ENCODE measurements at places on chromosomes 12 and 14.

GRCh38 chr12:52221912-52222457 lies 11.1 kb upstream of the KRT7 start:
- DNase-seq = peak; percentile 33

GRCh38 chr12:43169115-43169681 lies 382.8 kb downstream of the ADAMTS20 start:
- DNase-seq = no peak

DNA sequence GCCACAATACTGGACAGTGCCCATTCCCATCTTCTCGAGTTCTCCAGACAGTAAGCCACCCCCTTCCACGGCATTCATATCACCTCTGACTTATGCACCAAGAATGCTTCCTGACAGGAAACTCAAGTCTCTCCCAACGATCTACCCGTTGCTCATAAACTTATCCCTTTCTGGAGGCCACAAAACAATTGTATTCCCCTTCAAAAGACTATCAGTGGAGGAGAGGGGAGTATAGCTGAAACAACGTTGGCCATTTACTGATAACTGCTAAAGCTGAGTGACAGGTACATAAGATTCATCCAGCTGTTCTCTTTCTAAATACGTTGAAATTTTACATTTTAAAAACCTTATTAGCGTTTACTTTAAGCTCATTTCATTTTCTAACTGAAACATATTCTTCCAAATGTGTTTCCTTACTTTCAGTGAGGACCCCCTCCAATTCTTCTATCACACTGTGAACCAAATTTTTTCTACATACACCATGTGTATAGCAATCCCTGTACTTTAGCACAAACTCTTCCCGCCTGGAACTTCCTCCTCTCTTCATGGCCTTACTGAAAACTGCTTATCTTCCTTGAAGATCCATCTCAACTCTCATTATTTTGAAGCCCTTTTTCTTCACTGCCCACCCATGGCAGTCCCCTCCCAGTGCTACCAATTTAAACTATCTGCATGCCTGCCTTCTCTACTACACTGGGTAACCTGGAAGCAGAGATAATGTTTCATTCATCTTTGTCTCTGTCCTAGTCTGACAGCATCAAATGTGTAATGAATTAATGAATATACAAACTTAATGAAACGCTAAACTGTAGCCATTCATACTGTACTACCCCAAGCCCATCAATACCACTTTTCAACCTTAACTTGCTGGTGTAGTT lies 28.8 kb downstream of the ATXN2 start:
- DNase-seq = no peak

- no peak for DNase-seq
These were observed 40.2 kb downstream of the CACNA2D4 start for GRCh38 chr12:1878214-1878613.

DNA sequence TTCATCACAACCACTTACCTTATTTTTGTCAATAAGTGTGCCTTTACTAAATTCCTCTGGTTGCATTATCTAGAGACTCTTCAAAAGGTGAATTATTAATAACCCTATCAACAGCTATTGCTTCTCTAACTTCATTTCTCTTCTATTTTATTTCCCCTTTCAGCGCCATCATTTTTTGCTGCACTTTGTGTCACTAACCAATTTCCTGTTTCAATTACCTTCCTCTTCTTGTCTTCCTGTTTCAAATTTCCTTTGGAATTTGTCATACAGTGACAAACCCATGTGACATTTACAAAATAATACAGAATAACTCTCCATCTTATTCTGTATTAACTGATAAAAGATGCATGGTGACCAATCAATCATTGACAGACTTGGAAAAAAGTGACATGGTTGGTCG lies 12.2 kb upstream of the CLEC2A start:
- DNase-seq = no peak

DNA sequence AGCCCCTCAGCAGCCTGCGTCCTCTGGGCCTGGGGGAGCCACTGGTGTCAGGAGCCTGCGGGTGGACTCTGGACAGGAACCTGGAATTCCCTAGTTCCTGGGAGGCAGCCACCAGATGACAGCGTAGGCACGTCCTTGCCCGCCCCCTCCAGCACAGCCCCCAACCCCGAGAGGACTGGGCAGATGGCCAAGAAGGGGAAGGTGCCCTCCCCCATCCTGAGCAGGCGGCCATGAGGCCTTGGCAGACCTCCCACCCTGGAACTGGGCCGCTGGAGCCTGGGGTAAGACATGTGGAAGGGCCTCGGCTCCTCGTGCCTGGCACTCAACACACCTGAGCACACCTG lies 60.4 kb upstream of the FBRSL1 start:
- no peak for DNase-seq

DNA sequence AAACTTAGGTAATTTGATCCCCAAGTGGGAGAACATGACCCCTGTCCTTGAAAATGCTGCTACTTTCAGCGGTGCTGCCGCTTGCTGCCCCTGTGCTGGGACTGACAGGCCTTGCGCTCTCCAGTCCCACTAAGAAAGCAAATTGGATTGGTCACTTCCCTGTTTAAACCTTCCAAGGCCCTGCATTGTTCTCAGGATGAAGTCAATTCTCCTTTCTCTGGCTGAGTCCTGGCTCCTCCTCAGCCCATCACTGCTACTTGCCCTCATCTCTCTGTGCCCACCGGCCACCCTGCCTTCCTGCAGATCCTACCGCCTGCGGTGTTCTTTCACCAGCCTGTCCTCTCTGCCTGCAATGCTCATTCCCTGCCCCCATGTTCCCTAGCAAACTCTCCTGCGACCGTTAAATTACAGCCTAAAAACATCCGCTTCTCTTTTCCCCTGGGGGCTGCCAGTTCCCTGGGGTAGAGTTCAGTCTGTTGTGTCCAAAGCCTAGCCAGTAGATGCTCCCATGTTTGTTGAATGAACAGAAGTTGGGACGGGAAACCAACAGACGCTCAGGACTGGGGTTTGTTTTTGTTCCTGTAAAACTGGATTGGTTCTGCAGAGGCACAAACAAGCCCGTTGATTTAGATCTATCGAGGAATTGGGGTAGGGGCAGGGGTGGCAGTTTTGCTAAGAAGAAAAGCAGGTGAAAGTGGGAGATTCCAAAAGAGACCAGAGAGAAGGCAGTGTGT lies 127.3 kb upstream of the HIF1A start:
- peak; percentile 23 for DNase-seq

DNA sequence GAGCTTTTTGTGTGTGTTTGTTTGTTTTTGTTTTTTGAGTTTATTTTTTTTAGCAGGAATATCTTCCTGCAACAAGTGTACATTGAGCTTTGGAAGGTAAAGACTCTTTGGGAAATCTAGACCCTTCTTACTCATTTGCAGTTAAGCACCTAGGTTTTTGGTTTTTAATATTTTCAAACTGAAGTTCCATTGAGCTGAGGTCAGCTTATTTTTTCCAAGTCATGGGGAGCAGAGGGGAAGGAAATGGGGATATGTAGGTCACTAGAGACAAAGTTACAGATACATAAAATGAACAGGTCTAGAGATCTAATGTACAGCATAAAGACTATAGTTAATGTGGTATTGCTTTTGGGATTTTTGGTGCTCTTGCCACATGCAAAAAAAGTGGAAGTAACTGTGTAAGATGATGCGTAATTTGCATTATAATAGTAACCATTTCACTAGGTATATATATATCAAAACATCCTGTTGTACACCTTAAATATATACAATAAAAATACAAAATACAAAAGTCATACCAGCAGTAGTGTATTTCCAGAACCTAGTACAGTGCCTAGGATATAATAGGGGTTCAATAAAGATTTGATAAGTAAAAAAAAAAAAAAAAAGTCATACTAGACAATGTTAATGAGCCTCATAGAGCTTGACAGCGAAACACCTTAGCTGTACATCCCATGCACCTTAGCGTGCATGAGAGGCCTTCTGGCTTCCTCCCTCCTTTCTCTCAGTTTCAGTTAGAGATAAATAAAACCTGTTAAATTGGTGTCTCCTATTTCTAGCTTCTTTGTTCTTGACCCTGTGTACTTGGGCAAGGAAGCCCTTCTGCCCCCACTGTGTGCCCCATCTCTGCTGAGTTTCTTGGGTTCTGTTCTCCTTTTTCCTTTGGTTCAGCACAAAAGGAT lies 22.7 kb downstream of the CGRRF1 start:
- DNase-seq = peak; percentile 45

DNA sequence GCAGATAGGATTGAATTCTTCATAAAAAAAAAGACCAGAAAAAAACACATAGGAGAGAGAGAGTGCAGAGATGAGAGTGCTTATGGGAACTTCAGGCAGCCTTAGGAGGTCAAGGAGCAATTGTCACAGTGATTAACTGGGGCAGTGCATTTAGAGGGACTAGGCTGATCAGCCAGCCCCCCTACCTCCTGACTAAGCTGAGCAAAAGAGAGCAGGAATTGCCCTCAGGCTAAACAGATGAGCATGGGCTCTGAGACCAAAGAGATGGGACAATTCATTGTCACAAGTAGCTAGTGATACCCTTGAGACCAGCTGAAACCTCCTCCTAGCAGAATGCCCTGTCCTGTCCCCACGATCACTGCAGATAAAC lies 124.0 kb downstream of the BTG1 start:
- no peak for DNase-seq

DNA sequence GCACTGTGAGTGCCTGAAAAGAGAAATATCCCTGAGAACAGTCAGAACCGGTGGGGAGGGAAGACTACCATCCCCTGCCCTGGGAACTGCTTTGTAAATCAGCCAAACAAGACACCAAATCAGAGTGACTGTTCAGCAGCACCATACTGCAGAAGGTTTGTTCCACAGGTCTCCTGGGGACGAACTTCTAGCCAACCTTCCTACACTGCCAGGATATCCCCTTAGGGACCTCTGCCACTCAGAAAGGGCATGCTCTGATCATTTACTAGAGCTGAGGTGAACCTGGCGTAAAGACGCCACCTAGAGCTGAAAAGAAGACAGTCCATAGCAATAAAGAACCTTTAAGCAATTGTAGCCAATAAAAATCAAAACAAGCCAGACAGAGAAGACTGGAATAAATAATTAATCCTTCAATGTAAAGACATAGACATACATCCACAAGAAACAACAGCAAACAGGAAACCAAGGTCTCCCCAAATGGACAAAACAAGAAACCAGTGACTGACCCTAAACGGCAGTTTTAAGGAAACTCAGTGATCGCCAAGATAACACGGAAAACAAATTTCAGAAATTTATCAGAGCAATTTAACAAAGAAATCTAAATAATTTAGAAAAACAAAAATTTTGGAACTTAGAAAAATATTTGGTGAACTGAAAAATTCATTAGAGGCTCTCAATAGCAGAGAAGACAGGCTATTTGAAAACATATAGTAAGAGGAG lies 228.1 kb upstream of the AMIGO2 start:
- peak; percentile 26 for DNase-seq

- peak; percentile 95 for DNase-seq
These were observed 71.4 kb upstream of the GPR68 start for GRCh38 chr14:91315844-91316267.

DNA sequence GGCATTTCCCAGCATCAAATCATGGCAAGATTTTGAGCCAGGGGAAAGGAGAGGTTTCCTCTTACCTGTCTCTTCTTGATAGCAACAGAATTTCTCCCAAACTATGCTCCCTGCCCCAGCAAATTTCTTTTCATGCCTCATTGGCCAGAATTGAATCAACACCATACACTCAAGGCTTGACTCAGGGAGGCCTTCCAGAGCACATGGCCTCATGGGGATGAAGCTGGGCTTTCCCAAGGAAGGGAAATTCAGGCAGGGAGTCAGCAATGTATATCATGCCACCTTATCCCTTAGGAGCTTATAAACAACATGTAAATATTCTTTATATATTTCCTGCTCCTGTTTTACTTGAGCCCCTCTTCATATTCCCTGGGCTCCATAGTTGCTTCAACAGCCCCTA lies 62.1 kb downstream of the ARF6 start:
- no peak for DNase-seq

- DNase-seq = no peak
These were observed 56.0 kb downstream of the PLEKHG3 start for GRCh38 chr14:64760146-64760755.

DNA sequence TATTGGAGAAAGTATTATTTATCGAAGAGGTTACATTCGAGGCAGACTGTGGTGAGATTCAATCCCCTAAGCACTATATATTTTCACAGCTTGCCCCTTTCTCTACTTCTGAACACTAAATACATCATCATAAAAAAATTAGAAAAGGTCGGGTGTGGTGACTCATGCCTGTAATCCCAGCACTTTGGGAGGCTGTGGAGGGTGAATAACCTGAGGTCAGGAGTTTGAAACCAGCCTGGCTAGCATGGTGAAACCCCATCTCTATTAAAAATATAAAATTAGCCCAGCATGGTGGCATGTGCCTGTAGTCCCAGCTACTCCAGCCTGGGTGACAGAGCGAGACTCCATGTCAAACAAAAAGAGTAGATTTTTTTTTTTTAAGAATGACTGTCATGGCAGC lies 70.6 kb upstream of the MYF6 start:
- DNase-seq = no peak

DNA sequence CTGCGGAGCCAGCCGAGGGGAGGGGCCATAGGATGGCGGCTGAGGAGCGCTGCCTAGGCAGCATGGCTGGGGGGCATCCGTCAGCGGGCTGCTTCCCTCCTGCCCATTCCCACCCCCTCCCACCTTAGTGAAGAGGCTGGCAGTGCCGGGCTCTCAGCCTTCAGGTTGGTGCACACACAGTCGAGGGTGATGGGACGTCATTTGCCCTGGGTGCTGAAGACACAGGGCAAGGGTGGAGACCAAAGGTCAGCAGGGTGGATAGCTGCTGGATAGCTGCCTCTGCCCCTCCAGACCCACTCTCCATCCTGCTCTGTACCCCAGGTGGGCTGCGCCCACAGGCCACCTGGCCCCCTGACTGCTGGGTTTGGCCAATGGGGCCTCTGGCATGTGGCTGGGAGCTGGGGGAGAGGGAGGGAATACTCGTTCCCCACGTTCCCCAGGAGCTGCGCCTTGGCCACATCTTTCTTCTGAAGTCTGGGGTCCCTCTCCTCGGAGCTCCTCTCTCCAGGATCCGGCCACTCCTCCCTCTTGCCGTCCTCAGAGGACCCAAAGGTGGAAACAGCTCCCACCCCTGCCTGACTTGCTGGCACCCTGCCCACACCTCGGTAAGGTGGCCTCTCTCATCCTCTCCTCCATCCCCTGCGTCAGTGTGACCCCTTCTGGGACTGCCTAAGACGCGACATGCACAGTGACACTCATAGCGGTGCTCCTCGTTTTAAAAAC lies 11.2 kb upstream of the CDC42BPB start:
- no peak for DNase-seq

DNA sequence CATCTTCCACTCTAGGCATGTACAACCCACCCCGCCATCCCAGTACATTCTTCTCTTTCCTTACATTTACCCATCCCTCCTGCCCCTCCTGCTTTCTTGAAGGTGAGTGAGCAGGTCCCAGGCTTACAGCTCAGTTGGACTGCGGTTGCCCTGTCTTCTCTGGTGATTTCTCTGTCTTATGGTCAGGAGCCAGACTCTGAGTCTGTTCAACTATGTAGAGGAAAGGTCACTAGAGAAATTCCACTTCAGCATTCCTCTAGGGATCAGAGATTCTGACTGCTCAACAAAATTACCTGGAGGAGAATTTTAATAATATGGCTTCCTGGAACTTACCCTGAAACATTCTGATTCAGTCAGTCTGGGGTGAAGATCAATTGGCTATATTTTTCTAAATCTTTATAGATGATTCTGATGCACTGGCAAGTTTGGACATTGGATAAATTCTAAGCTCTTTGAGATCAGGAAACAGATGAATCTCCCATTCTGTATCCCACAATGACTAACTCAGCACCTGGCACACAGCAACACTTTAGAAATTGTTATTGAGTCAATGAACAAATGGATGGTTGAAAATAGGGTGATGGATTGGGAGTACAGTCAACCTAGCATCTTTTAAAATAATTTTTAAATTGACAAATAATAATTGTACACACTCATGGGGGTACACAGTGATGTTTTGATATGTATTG lies 128.6 kb upstream of the HIF1A start:
- no peak for DNase-seq

Measured in GM06990 (cell line).